Left renal cortex interstitium (tissue), 4 donors: ENCODE measurements at places on chromosomes 5 and 9.

DNA sequence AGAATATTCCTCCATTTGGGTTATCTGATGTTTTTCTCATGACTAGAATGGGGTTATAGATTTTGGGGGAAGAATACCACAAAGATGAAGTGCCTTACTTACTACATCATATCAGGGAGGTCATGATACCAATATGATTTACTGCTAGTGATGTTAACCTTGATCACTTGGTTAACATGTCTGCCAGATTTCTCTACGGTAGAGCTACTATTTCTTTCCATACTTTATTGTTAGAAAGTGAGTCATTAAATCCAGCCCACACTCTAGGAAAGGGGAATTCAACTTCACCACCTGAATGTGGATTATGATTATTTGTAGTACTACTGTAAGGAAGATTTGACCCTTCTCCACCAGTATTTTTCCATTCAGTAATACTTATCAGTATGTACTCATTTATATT, 64.7 kb downstream of the UBE2R2 start:
- DNase-seq, result no peak

GRCh38 chr5:165425594-165425993, 1920.2 kb downstream of the MAT2B start:
- DNase-seq, result no peak

DNA sequence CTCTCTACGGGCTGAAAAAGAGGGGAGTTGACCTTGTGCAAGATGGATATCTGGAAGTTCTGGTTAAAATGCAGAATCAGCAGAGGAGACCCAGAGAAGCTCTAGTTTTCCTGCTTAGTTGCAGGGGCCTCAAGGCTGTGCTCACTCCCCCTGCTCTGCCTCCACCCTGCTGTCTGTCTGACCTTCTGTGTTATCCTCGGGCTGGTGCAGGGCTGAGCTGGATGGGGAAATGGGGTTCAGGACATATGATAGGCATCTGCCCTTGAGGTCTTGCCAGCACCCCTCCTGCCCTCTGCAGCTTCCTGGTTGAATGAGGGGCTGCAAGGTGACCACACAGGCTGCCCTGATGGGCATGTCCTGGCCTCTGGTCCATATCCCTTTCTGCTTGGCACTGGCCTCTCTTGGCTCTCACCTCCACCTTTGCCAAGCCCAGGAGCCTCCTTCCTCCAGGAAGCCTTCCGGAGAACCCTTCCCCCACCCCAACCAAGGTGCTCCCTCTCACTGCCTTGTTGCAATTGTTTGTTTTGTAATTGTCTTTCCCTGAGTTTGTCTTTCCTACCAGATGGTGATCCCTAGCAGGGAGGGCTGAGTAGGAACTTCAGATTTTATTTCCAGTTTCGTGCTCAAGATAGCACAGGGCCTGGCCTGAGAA, 1.3 kb downstream of the TMEM268 start:
- no peak for DNase-seq

- no peak for DNase-seq
Observed at GRCh38 chr9:115442054-115442453, 324.1 kb upstream of the TNC start.

DNA sequence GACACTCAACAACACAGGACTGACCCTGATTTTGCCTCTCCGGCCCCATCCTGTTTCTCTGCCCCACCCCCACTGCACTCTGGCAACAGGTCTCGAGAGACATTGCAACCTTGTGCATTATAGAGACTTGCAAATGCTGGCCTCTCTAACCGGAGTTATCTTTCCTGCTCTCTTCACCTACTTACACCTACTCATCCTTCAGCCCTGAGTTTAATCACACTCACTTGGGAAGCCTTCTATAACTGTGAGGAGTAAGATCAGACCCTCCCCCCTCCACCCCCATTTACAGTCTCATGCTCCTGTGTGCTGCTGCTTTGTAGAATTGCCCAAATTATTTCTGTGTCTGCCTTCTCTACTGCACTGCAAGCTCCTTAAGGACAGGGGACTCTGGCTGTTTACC, 42.8 kb downstream of the WWC1 start:
- no peak for DNase-seq
